ENCODE measurements at places on chromosomes 2 and 18.

DNA sequence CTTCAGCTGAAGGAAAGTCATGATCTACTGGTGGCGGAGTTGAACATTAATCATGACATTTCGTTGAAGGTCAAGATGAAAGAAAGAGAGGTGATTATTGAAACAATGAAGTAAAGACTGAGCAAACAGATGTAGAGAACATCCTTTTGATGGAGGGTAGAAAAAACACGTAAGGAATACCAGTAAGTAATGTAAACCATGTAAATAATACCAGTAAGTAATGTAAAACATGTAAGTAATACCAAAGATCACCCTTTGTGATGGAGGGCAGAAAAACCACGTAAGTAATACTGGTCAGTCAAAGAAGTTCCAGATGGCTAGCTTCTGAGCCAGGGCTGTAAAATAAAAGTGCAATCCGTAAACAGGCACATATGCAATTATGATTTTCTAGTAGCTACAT is 1387.7 kb downstream of the SUCLG1 start:
- DNase-seq, result no peak

DNA sequence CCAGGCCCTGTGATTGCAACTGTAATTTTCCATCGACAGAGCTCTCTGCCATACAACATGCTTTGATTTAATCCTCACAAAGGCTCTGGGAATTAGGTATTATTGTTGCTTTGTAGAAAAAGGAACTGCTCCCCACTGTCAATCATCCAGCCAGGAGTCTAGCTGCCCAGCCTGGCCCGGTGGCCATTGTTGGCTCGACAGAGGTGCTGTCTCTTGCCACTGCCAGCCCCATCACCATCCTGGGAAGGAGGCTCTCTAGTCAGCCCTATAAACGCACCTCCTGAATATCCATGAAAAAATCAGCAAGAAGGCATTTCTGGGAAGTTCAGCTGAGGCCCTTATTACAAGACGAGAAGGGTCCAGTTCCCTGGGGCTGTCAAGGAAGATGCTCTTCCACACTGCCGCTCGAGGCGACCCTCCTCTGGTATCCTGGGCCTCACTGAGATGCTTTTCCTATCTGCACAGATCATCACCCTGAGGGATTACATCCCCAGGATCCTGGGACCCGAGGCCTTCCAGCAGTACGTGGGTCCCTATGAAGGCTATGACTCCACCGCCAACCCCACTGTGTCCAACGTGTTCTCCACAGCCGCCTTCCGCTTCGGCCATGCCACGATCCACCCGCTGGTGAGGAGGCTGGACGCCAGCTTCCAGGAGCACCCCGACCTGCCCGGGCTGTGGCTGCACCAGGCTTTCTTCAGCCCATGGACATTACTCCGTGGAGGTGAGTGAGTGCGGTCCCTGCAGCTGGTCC is 71.0 kb downstream of the TPO start:
- DNase-seq, result no peak

DNA sequence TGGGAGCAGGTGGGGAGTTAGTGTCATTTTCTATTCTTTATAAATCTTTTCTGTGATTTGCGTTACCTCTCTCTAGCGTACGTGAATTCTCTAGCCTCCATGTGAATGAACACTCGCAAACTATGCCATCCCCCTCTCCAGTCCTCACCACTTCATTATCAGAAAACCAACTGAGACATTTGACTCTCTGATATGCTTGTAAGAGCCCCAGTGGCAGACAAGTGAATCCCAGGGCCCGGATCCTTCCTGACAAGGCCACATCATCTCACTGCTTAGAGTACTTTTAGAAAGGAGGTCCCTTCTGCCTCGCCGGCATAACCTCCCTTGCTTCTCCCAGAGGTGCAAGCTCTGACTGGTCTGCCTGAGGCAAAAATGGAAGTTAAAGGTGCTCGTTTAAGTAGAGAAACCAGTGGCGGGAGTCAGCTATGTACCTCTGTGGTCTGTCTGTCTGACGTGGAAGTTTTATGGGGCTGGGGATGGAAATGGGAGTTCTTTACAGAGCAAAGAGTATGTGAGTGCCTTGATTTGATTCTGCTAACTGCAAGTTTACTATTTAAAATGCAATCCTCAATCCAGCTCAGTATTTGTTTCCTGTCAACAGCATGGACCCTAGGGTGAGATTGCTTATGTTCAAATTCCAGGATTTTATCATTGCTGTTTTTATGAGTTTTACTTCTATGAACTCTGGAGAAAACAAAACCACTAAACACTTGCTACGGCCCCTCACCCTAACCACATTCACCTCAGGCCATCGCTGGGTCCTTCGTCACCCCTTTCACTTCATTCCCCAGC is 114.9 kb upstream of the MSTN start:
- no peak for DNase-seq

DNA sequence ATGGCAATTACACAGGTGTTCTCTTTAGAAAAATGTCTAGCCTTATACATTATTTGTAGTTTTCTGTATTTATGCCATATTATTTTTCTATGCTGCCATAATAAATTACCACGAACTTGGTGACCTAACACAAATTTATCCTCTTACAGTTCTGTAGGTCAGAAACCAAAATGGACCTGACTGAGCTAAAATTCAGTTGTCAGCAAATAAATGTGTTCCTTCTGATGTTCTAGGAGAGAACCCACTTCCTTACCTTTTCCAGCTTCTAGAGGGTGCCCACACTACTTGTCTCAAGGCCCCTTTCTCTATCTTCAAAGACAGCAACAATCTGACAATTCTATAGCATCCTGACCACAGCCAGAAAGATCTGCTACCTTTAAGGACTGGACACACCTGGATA is 153.5 kb downstream of the NBAS start:
- DNase-seq, result no peak

GRCh38 chr2:13545320-13545719 is 828.6 kb downstream of the TRIB2 start:
- DNase-seq, result no peak

- no peak for DNase-seq
Measured at GRCh38 chr2:197804758-197805714, 643 bp downstream of the PLCL1 start.
